ENCODE measurements at places on chromosomes 7 and 10.

GRCh38 chr10:129648856-129649255 is 181.8 kb downstream of the MGMT start:
- H3K4me3 ChIP-seq = no peak overlapping the region
- no peaks in the 10 kb centered on the region for H3K4me1 ChIP-seq
- DNase-seq = no peak
- H3K27me3 ChIP-seq = no peaks in the 10 kb centered on the region

DNA sequence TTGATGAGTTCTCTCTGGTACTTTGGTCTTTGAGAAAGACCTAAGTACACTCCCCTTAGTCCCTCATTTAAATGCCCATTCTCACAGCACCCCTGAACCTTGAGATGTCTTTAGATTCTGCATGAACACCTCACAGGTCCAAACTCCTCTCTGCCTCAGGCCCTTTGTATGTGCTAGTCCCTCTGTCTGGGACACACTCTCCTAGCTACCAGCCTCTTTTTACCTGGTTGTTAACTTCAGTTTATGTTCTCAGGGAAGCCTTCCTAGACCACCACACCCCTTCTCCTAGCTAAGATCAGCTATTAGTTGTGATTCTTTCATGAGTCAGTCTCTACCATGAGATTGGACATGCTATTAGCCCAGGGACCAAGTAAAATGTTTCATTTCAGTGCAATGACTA is 86.4 kb downstream of the PLCE1 start:
- H3K4me1 ChIP-seq = peaks cover 3% of the 10 kb centered on the region
- DNase-seq = no peak
- H3K36me3 ChIP-seq = no peaks in the 10 kb centered on the region

- no peak overlapping the region for H3K4me3 ChIP-seq
- DNase-seq = no peak
- H3K36me3 ChIP-seq = no peaks in the 10 kb centered on the region
- no peaks in the 10 kb centered on the region for H3K4me1 ChIP-seq
- no peak overlapping the region for H3K27ac ChIP-seq
These were observed 119.4 kb downstream of the PTPRN2 start for GRCh38 chr7:158468181-158468580.

DNA sequence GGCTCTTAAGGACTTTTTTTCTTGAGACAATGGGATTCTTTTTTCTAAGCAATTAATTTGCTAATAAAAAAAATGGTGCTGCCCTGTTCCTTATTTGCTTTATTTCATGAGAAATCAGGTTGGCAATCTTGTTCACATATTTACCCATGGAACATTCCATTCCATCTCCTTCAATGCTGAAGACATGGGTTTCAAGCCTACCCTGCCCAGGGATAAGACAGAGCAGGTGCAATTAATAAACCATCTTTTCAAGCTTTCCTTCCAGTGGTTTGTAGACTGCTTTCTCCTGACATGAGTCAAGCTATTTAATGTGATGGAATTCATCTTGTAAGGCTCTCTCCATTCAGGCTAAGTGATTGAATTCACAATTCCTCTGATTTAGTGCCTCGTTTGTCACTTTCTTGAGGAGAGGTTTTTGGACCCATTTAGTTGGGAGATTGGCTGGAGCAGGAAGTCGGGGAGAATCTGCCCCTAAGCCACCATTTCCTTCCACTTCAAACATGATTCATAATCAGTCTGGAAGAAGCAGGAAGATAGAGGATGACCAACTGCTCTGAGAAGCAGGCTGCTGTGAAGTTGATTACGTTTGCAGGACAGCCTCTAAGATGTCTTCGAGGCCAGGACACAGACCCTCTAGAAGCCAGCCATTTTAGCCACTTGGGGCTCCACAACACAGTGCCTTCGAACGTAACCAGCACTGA is 552.4 kb upstream of the GALNT17 start:
- no peak for DNase-seq
- no peaks in the 10 kb centered on the region for H3K27me3 ChIP-seq
- no peak overlapping the region for H3K27ac ChIP-seq
- H3K4me1 ChIP-seq = peaks cover 17% of the 10 kb centered on the region
- H3K36me3 ChIP-seq = no peaks in the 10 kb centered on the region

GRCh38 chr7:129247087-129247486 is 22.3 kb downstream of the AHCYL2 start:
- DNase-seq = no peak
- no peaks in the 10 kb centered on the region for H3K36me3 ChIP-seq
- H3K27ac ChIP-seq = no peak overlapping the region

- H3K36me3 ChIP-seq = no peaks in the 10 kb centered on the region
- no peak for DNase-seq
- H3K4me3 ChIP-seq = no peak overlapping the region
- no peak overlapping the region for H3K27ac ChIP-seq
- no peaks in the 10 kb centered on the region for H3K4me1 ChIP-seq
- H3K27me3 ChIP-seq = no peaks in the 10 kb centered on the region
These were observed 385.5 kb upstream of the HPS1 start for GRCh38 chr10:98832196-98832595.

- H3K27ac ChIP-seq = no peak overlapping the region
- no peaks in the 10 kb centered on the region for H3K27me3 ChIP-seq
- no peak for DNase-seq
- H3K4me3 ChIP-seq = no peak overlapping the region
These were observed 18.5 kb upstream of the SERPINE1 start for GRCh38 chr7:101108330-101108857.

- H3K4me3 ChIP-seq = no peak overlapping the region
- H3K27ac ChIP-seq = peak overlapping the region; percentile 63
- H3K27me3 ChIP-seq = no peaks in the 10 kb centered on the region
- no peaks in the 10 kb centered on the region for H3K36me3 ChIP-seq
- DNase-seq = no peak
- peaks cover 41% of the 10 kb centered on the region for H3K4me1 ChIP-seq
These were observed 1.2 kb upstream of the BLNK start for GRCh38 chr10:96272316-96273280.

All from suprapubic skin (tissue), 4 donors.